Activated CD8-positive, alpha-beta memory T cell treated with anti-CD3 and anti-CD28 coated beads, Interleukin-2, amount 10 ng/mL, durations not matched to agents 7 days and 5 days (primary cell): ENCODE measurements at places on chromosomes 7 and 10. TPM values are rescaled to one million over a fixed set of nuclear protein-coding genes. Genes with fewer than 3 reads are reported as not detected.

The NUTM2E gene
- total RNA-seq: not detected

DNA sequence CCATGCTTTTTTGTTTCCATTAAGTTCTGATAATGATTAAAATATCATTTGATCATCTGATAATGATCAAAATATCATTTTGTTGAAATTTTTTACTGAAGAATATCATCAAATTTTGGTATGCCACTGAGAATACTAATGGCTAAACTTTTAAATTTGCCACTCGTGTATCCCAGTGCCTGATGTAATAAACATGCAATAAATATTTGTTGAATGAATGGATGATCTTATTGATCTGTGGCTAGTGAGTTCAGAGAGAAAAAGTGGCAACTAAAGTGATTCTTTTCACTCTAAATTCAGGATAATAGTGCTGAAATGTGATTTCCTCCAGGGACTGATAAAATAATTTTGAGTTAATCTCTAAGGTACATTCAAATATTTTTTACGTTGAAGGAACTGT is 159.3 kb upstream of the WNT16 start:
- H3K27ac ChIP-seq: no peak overlapping the region
- no peaks in the 10 kb centered on the region for H3K4me1 ChIP-seq
- H3K36me3 ChIP-seq: no peaks in the 10 kb centered on the region
- H3K4me3 ChIP-seq: no peak overlapping the region
- peaks cover 10% of the 10 kb centered on the region for H3K27me3 ChIP-seq
- DNase-seq: no peak

The PKD2L1 gene
- not detected for total RNA-seq

The PSTK gene
- 2.8 TPM for total RNA-seq

The OR9A2 gene
- total RNA-seq: not detected

GRCh38 chr10:71265201-71265575 is 52.8 kb downstream of the UNC5B start:
- H3K36me3 ChIP-seq: no peaks in the 10 kb centered on the region
- H3K4me1 ChIP-seq: no peaks in the 10 kb centered on the region
- H3K27ac ChIP-seq: no peak overlapping the region
- H3K4me3 ChIP-seq: no peak overlapping the region
- H3K27me3 ChIP-seq: no peaks in the 10 kb centered on the region
- no peak for DNase-seq

The ANXA8 gene
- total RNA-seq: 1.3 TPM

DNA sequence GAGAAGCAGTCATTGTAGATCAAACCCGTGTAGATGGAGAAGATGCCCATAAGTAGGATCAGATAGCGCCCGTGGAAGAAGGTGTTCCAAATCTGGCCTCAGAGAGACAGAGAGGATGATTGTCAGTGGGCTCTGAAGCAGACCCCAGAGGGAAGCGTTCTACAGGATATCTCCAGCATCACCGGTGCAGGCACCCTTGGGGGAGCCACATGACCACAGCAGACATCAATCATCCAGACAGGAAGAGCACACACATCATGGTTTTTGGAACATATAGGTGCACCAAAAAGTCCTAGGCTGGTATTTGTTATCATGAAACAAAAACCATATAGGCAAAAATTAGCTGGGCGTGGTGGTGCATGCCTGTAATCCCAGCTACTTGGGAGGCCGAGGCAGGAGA is 44.0 kb upstream of the SVOPL start:
- peaks cover 31% of the 10 kb centered on the region for H3K4me1 ChIP-seq
- no peak overlapping the region for H3K27ac ChIP-seq
- no peaks in the 10 kb centered on the region for H3K36me3 ChIP-seq
- DNase-seq: peak; percentile 47
- H3K27me3 ChIP-seq: no peaks in the 10 kb centered on the region

- no peaks in the 10 kb centered on the region for H3K4me1 ChIP-seq
- no peaks in the 10 kb centered on the region for H3K27me3 ChIP-seq
- no peak for DNase-seq
- no peak overlapping the region for H3K27ac ChIP-seq
- no peak overlapping the region for H3K4me3 ChIP-seq
- no peaks in the 10 kb centered on the region for H3K36me3 ChIP-seq
Observed at GRCh38 chr7:95684037-95684436, 87.7 kb upstream of the PDK4 start.

- H3K4me3 ChIP-seq: no peak overlapping the region
- H3K27me3 ChIP-seq: peaks cover 72% of the 10 kb centered on the region
- no peak for DNase-seq
- H3K27ac ChIP-seq: no peak overlapping the region
- no peaks in the 10 kb centered on the region for H3K36me3 ChIP-seq
Observed at GRCh38 chr7:155807789-155808548, 4.3 kb downstream of the SHH start.
